ENCODE measurements at places on chromosomes 16 and 17. TPM values are rescaled to one million over a fixed set of nuclear protein-coding genes. Genes with fewer than 3 reads are reported as not detected.

SPIRE2 gene
- total RNA-seq: 1.2 TPM

THOC6 gene
- total RNA-seq: 45.2 TPM

BRD7 gene
- total RNA-seq: 69.8 TPM

TEKT3 gene
- 0.37 TPM for total RNA-seq

CALCOCO2 gene
- total RNA-seq: 158 TPM

GPS2 gene
- 88.7 TPM for total RNA-seq

GPR179 gene
- not detected for total RNA-seq

TRPV3 gene
- total RNA-seq: 0.20 TPM

CCL4L2 gene
- 10.2 TPM for total RNA-seq

CCL1 gene
- total RNA-seq: 22.4 TPM

All from T-helper 1 cell treated with Interleukin-12 subunit alpha and Interleukin-12 subunit beta and Interleukin-4 antibody, amounts not matched to agents 30 ng/mL and 1 ng/mL, for 36 hours (primary cell).